Activated T-cell treated with anti-CD3 and anti-CD28 coated beads, Interleukin-2, amount 50 U/mL, for 1 hour (primary cell): ENCODE measurements at places on chromosomes 12 and 14.

DNA sequence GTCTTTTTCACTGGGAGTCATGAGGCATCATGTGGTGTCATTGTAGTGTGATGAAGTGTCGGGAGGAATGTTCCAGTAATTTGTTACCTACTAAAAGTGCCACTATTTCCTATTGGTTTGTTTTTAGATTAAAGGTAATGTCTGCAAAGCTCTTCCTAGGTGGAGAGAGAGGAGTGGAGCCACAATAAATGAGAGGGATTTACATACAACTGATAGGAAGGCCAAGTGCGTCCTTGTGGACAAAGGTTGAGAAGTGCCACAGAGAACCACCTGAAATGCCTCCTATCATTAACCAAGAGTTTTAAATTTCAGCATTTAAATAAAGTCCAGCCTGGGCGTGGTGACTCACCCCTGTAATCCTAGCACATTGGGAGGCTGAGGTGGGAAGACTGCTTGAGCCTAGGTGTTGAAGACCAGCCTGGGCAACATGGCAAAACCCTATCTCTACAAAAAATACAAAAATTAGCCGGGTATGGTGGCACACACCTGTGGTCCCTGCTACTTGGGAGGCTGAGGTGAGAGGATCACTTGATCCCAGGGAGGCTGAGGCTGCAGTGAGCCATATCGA, 2.5 kb upstream of the SNX6 start:
- no peak for DNase-seq

DNA sequence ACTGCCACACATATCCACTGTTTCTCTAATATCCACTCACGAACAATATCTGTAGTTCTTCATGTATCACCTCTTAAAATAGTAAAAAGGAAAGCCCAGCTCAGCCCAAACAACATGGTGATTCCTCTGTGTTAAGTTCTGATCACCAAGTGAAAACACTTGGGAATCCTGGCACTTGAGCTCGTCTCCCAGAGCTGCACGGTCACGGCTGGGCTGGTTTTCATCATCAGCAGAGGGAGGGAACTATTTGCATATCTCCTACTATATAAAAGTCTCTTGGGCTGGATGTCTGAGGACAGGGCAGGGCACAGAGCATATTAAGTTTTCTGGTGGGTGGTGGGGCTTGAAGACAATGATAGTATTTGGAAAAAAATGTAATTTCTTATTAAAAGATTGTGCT, 870.6 kb downstream of the TMEM121 start:
- DNase-seq, result no peak

GRCh38 chr12:57479043-57479375, 657 bp downstream of the ARHGAP9 start:
- DNase-seq, result no peak

DNA sequence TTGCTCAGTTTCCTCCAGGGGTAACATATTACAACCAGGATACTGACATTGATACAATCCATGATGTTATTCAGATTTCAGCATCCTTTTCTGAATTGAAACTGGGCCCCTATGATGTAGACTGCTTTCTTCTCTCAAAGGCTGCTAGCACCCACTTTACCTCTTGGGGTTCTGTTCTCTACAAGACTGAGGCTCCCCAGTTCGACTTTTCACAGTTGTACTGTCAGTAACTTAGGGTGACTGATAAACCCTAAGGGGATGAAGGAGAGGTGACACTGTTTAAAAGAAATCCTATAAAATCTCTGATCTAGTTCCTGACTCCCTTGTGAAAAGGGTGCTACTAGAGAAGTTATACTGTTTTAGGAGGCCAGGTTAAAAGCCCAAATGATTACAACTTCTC, 818 bp downstream of the VPS33A start:
- no peak for DNase-seq

- no peak for DNase-seq
These were observed 7.1 kb downstream of the MIA2 start for GRCh38 chr14:39240769-39241168.

DNA sequence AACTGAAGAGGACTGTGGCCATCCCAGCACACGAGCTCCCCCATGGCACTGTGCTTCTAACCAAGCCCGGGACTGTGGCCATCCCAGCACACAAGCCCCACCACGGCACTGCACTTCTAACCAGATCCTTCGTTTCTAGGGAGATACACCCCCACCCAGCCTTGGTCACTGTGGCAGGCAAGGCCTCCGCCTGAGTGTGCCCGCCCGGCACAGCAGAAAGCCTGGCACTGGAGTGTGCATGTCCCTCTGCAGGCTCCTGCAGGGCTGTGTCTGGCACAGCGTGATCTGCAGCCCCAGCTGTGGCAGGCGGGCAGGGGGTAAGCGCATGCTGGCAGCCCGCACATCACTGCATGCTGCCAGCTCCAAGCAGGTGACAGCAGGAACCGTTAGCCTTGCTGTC, 49.8 kb downstream of the CCDC85C start:
- DNase-seq, result no peak

DNA sequence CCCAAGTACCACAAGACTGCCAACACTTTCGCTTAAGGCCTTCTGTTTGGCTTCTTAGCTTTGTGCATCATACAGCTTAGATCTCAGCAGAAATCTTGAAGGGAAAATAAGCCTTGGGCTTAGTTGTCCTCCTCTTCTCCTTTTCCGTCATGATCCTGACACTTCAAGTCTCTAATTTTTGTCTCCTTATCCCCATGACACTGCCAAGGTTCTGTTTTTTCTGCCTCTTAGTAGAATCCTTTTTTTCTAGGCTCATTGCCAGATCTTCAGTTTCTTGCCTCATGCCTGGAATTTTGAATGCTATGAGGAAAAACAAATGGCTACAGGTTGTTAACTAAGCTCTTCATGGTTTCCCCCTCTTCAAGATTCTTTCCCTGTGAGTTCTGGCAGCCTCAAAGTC, 450.4 kb downstream of the LRFN5 start:
- DNase-seq, result no peak

DNA sequence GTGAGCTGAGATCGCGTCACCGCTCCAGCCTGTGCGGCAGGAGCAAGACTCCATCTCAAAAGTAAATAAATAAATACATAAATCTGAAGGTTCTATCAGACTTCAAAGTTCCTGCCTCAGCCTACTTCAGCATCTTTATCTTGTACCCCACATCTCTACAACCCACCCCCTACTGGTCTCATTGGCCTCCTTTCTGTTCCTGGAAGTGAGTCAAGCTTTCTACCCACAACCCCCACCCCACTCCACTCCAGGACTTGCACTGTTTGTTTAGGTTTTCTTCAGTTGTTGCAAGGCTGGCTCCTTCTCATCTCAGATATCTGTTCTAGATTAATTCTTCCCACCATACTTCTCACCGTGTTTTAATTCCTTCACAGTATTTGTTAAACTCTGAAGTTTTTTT, 714 bp upstream of the PSMC6 start:
- no peak for DNase-seq

GRCh38 chr12:132275110-132275531, 54.3 kb downstream of the GALNT9 start:
- DNase-seq, result no peak

DNA sequence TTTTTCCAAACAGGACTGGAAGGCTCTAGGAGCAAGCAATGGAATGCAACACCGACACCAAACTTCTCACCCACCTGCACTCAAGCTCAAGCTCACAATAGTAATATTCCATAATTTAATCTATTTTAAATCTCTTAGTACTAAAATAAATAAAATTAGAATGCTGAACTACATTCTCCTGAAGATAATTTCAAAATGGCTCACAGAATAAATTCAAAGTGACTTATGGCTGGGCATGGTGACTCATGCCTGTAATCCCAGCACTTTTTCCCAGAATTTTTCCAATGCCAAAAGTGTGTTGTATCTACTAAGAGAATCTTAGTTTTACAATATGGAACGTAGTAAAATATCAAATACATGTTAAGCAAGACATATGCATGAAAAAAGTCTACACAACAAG, 31.5 kb downstream of the DUSP16 start:
- no peak for DNase-seq

DNA sequence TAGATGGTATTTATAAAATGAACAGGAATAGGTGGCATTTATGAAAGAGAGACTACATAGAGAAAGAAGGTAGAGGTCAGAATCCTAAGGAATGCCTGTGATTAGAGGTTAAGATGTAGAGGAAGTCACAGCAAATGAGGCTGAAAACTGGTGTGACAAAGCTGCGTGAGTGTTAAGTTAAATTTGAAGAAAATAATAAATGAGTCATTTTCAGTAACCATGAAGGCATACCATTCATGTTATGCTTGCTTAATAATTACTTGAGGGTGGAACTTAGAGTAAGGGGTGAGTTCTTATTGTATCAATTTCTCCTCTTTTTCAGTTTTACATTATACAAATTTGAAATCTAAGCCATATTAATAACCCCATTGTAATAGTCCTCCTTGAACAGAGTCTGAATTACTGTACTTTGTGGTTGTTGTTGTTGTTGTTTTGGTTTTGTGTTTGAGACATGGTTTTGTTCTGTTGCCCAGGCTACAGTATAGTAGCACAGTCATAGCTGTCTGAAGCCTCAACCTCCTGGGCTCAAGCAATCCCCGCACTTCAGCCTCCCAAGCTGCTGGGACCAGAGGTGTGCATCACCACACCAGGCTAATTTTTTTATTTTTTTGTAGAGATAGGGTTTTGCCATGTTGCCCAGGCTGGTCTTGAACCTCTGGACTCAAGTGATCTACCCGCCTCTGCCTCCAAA, 761.5 kb downstream of the GALC start:
- no peak for DNase-seq

- DNase-seq, result no peak
These were observed 13.5 kb downstream of the NFATC4 start for GRCh38 chr14:24381363-24382063.

DNA sequence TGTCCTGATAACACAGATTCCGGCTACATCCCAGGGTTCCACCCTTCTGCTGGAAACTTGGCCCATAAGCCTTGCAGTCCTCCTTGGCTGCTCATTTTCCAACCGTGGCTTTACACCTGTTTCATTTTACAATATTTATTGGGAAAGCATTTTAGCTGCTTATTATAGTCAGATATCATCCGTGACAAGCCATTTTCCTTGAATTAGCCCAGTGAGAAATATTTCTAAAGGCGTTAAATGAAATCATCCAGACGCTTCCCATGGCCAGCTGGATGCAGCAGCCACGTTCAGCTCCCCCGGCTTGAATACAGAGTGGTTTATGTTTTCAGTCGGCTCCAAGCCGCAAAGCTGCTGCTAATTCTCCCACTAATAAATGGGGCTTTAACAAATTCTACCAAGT, 245.0 kb upstream of the PELI2 start:
- no peak for DNase-seq

- DNase-seq, result no peak
These were observed 7.0 kb downstream of the RTL1 start for GRCh38 chr14:100896369-100897060.

DNA sequence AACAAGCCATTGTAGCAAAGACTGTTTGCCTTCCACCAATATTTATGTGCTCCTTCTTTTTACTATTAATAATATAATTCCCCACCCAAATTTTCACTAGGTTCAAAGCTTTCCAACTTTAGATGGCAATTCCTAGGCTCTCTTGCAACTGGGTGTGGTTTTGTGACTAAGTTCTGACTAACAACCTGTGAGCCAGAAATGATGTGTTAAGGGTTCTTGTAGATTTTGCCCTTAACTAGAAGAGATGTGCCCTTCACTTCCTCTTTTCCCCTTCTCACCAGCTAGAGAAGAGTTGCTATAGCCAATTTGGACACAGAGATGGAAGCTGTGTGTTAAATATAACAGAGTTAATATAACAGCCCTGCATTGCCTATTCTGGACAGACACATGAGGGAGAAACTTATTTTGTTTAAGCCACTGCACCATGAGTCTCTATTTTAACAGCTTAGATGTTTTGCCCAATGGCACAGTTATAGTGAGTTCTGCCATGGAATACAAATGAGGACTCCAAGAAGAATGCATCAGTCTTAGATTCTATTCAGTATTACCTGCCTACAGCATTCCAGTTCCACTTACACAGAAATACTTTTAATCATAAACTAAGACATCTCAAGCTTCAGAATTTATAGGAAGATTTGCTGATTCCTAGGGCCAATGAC, 216.2 kb downstream of the DUSP6 start:
- no peak for DNase-seq

GRCh38 chr14:90398841-90399540, 2.2 kb downstream of the CALM1 start:
- DNase-seq, result no peak

DNA sequence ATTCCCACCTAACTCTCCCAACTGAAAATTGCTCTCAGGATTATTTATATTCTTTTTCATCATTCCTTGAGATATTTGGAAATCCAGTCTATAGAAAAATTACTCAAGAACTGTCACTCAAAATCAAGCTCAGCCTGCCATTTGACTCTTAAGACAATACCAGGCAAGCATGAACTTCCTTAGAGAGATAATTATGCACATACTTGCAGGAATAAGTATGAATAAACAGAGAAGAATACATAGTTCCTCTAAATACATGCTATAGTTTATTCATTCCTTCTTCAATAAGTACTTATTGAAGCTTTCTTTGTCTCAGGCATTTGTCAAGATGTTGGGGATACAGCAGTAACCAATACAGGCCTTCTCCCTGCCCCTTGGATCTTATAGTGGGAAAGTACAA, 154.1 kb downstream of the SRGAP1 start:
- no peak for DNase-seq

GRCh38 chr12:79046021-79046420, 181.4 kb downstream of the SYT1 start:
- DNase-seq, result no peak

DNA sequence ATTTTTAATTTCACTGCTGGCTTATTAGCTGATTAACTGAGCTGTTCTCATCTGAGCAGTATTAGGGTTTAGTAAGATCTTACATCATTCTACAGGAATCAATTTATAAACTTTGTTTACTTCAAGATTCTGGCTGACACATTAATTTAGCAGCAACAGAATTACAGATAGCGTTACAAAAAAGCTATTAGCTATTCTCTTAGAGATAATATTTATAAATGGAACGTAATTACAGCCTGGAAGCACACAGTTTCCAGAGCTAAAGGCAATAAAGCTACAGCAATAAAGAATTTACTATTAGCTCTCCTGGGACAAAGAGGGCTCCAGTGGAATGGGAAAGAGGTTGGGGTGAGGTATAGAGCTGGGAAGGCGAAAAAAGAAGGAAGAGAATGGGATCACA, 34.7 kb downstream of the PDE6H start:
- no peak for DNase-seq

- no peak for DNase-seq
These were observed 33.2 kb downstream of the MARK3 start for GRCh38 chr14:103418481-103418818.

DNA sequence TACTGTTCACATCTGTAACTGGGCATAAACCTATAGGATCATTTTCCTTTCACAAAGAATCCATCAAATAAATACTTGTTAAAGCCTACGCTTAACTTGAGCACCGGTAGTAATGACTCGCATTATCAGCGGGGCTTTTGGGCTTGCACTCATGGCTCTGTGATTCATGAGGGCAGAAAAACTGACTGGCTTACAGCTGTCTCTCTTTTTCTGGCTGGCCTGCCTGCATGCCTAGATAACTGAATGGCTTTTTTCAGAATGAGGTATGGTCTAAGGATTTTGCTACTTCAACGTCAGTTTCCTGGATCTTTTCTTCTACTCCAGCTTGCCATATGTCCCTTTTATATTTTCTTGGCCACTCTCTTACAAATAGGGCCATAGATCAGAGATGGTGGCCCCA, 531.1 kb downstream of the NRXN3 start:
- no peak for DNase-seq

GRCh38 chr14:102938191-102938590, 15.7 kb downstream of the AMN start:
- DNase-seq, result no peak
